A549 treated with RU486 at 1 μM for 4 hours (cell line): ENCODE measurements at places on chromosomes 5 and 9. TPM values are rescaled to one million over a fixed set of nuclear protein-coding genes. Genes with fewer than 3 reads are reported as not detected.

KIF4B gene
- 0.02 to 0.06 TPM in 2 of 5 replicates, not detected in the others for total RNA-seq

NOL8 gene
- 27.3 to 38.4 TPM (median 32.8 TPM) in 5 replicates for total RNA-seq

PAX5 gene
- total RNA-seq: 0.02 TPM in 1 of 5 replicates, not detected in the others

ARHGEF39 gene
- 12.8 to 19.8 TPM (median 17.1 TPM) in 5 replicates for total RNA-seq

ADRA1B gene
- 9.1 to 13.9 TPM (median 11.2 TPM) in 5 replicates for total RNA-seq

OLFM1 gene
- 8.9 to 10.1 TPM (median 9.9 TPM) in 5 replicates for total RNA-seq

ADCY2 gene
- not detected in 5 replicates for total RNA-seq

GLRA1 gene
- total RNA-seq: not detected in 5 replicates

RECK gene
- 3.9 to 6.1 TPM (median 6.0 TPM) in 5 replicates for total RNA-seq

PCDHA7 gene
- 0.05 to 0.15 TPM (median 0.11 TPM) in 4 of 5 replicates, not detected in the other for total RNA-seq

INSL6 gene
- not detected in 5 replicates for total RNA-seq

PTRH1 gene
- total RNA-seq: 10.5 to 19.8 TPM (median 16.4 TPM) in 5 replicates

GM2A gene
- total RNA-seq: 16.3 to 18.9 TPM (median 17.0 TPM) in 5 replicates

ANKRD34B gene
- 0.02 to 0.06 TPM (median 0.05 TPM) in 3 of 5 replicates, not detected in the others for total RNA-seq

CCDC183 gene
- 0.28 to 0.49 TPM (median 0.32 TPM) in 5 replicates for total RNA-seq

FOXD4L6 gene
- 0.11 TPM in 1 of 5 replicates, not detected in the others for total RNA-seq

KLF4 gene
- 14.5 to 18.1 TPM (median 17.0 TPM) in 5 replicates for total RNA-seq

SARDH gene
- total RNA-seq: 0.05 to 0.18 TPM (median 0.07 TPM) in 3 of 5 replicates, not detected in the others

HSPB3 gene
- total RNA-seq: not detected in 5 replicates

IL9 gene
- total RNA-seq: not detected in 5 replicates

TMEM174 gene
- not detected in 5 replicates for total RNA-seq

FOXD1 gene
- total RNA-seq: 13.0 to 22.7 TPM (median 21.2 TPM) in 5 replicates
